ENCODE measurements at places on chromosomes 16 and 17.

GRCh38 chr16:85403693-85404092, 209.4 kb upstream of the GSE1 start:
- no peak for DNase-seq

GRCh38 chr16:25692742-25693508, 1.2 kb downstream of the HS3ST4 start:
- DNase-seq = no peak

GRCh38 chr16:65998443-65998842, 368.0 kb upstream of the CDH5 start:
- no peak for DNase-seq

GRCh38 chr16:35208001-35208935, 1748.9 kb downstream of the TP53TG3F start:
- no peak for DNase-seq

GRCh38 chr17:50866950-50867362, 802 bp upstream of the TOB1 start:
- DNase-seq = no peak

DNA sequence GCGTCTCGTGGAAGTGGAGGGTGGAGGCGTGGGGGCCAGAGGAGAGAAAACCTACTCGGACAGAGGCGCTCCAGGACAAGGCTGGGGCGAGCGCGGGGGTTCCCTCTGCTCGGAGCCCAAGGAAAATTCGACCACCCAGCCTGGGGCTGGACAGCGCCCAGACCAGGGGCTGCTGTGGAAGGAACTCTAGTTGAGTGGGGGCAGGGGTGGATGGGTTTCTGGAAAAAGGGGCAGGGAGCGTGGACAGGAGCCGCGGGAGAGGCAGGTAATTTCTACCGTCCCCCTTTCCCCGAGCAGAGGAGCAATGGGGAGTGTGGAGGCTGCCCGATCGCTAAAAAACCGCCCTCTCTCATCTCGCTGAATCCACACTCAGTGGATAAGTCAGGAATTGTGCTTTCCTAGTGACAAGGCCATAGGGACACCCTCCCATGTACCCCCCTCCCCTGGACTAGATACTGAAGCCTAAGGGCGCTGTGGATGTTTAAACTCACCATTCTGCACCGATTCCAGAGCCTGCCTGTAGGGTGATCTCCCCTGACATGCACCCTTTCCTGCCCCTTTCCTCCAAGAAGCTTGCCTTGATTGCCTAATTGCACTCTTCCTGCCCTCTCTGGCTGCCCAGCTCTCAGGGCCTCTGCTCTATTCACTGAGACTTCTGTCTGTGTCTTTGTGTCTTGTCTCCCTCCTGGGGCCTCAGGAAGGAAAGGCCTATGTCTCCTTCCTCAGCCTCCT, 90.7 kb upstream of the TMEM97 start:
- no peak for DNase-seq

DNA sequence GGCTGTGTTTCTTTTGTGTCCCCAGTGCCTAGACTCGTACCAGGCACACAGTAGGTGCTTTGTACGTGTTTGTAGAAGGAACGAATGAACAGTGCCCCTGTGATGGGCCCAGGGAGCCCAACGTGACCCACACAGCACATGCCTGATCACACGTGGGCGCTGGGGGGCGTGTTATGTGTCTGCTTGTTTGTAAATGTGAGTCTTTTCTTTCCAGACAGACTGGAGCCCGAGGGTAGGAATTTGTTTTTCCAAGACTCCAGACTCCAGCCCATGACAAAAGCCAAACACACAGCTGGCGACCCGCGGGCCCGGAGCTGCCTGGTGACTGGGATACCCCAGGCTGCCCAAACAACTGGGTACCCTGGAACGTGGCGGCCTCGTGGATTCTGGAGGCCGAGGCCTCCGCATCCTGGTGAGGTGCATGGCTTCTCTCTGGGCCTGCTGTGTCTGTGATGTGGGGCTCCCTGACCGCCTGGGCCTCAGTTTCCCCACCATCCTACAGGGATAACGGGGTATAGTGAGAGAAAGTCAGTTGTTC, 14.9 kb upstream of the CBFA2T3 start:
- DNase-seq = no peak

- no peak for DNase-seq
Observed at GRCh38 chr16:1311212-1311737, 1.8 kb downstream of the UBE2I start.

GRCh38 chr16:52573365-52574299, 26.7 kb upstream of the TOX3 start:
- no peak for DNase-seq
